Chondrocyte (in vitro differentiated cells): ENCODE measurements at places on chromosomes 1 and 21. TPM values are rescaled to one million over a fixed set of nuclear protein-coding genes. Genes with fewer than 3 reads are reported as not detected.

DNA sequence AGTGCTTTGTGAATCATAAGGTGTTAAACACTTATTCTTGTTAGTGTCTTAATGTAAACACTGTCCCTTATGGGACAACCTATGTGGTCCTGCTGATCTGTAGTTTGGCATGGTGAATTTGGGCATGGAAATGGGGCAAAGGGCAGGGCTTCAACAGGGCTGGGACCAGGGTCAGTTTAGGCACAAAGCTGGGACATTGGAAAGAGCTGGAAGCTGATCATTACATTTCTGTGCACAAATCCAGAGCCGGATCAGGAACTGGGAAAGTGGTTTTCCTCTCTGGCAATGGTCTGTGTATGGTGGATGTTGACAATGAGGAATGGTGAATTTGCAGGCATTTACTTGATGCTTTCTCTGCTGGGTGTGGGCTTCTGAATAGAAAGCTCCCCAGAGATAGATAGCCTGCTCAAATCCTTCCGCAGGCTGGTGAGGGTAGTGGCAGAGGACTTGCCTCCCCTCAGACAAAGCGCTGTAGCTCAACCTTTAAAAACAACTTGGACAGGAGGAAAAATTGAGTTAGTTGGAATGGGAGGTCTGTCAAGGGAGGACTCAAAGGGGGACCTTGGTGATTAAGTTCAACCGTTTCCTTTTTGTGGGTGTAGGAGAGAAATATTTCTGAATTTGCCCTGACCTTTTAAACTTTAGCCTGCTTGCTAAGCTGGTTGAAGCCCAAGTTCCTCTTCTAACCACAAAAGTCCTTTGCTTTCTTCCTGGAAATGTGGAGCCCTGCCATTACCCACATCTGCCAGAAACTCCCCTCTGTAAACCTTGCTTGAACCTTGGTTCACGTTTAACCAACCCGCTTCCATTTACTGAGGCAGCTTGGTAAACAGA is 35.3 kb downstream of the HLX start:
- no peaks in the 10 kb centered on the region for H3K36me3 ChIP-seq
- no peak overlapping the region for H3K4me3 ChIP-seq
- H3K27me3 ChIP-seq, result peaks cover 40% of the 10 kb centered on the region
- no peak overlapping the region for H3K27ac ChIP-seq
- DNase-seq, result no peak

- peaks cover 4% of the 10 kb centered on the region for H3K27me3 ChIP-seq
- no peak overlapping the region for H3K4me3 ChIP-seq
- H3K36me3 ChIP-seq, result no peaks in the 10 kb centered on the region
- no peak overlapping the region for H3K27ac ChIP-seq
- DNase-seq, result no peak
Observed at GRCh38 chr1:14612256-14612655, 13.8 kb downstream of the KAZN start.

The MX1 gene
- total RNA-seq, result 1.2 to 2.6 TPM (median 2.1 TPM) in 3 replicates

- H3K27me3 ChIP-seq, result no peaks in the 10 kb centered on the region
- no peak for DNase-seq
- H3K27ac ChIP-seq, result no peak overlapping the region
- H3K36me3 ChIP-seq, result no peaks in the 10 kb centered on the region
Observed at GRCh38 chr21:40177979-40178378, 310.7 kb downstream of the PCP4 start.

DNA sequence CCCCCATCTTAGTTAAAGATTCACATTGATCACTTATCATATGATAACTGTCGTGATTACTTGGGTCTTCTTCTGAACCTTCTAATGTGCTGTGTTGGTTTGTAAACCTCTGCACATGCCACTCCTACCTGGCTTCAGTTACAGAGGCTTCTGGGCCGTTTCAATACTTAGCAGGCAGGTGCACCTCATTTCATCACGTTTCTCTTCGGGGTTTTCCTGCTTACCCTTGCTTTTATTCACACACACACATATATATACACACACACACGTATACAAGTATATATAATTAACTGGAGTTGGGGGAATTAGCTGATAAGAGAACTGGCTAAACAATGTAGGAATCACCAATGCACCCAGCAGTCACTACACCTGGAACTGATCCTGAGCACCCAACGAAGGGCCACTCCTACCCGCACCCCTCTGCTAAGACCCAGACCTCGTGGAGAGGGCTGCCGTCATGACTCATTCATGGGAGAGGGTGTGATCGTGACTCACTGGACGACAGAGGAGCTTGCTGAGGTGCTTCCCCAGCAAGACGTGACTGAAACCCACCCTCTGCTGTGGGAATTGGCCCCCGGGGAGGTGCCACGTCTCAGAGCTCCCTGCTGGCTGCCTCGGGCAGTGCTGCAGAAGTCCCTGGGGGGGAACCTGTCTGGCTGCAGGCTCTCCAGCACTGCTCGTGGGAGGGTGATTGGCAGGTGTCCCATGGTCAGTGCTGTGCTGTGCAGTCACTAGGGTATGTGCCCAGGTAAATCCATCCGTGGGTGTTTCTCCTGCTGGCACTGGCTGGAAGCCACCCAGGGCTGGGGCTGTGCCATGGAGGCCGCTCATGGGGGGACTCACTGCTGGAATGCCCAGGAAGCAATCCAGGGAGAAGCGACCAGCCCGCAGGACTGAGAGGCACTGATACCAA is 166.6 kb downstream of the DYRK1A start:
- H3K4me1 ChIP-seq, result peaks cover 45% of the 10 kb centered on the region
- DNase-seq, result no peak
- H3K27me3 ChIP-seq, result no peaks in the 10 kb centered on the region
